ENCODE measurements at places on chromosomes 7 and 10. TPM values are rescaled to one million over a fixed set of nuclear protein-coding genes. Genes with fewer than 3 reads are reported as not detected.

Gene PODXL
- 1.1 TPM for total RNA-seq

Gene UPK3BL2
- 4.0 TPM for total RNA-seq

Gene RHOBTB1
- total RNA-seq: 11.6 TPM

Gene ALOX5
- total RNA-seq: 9.2 TPM

Gene VWDE
- total RNA-seq: 7.5 TPM

Gene RBM20
- total RNA-seq: under 0.01 TPM

Gene FBXL13
- 1.3 TPM for total RNA-seq

Gene ZPBP
- 0.81 TPM for total RNA-seq

Gene AGMO
- not detected for total RNA-seq

Gene RPS24
- 3,156 TPM for total RNA-seq

Gene DYDC2
- not detected for total RNA-seq

Gene IGF2BP3
- total RNA-seq: 6.7 TPM

Gene UPK3B
- 1.1 TPM for total RNA-seq

Gene LRRC18
- total RNA-seq: not detected

Gene LIPK
- total RNA-seq: not detected

Gene MTURN
- 141 TPM for total RNA-seq

Gene ITGA8
- not detected for total RNA-seq

Gene SYT15
- 0.27 TPM for total RNA-seq

Gene DHX32
- total RNA-seq: 15.1 TPM

Gene CYP26C1
- 0.54 TPM for total RNA-seq

Gene AKR1D1
- not detected for total RNA-seq

Gene SRRM3
- under 0.01 TPM for total RNA-seq

Gene CLRN3
- not detected for total RNA-seq

Gene TFPI2
- total RNA-seq: 0.81 TPM

Gene CHAT
- not detected for total RNA-seq

Gene GHRHR
- not detected for total RNA-seq

Gene KIF11
- 1.6 TPM for total RNA-seq

Gene TMEM236
- under 0.01 TPM for total RNA-seq

Gene HOGA1
- not detected for total RNA-seq

Gene PTPRE
- 86.2 TPM for total RNA-seq

Gene FAM221A
- 11.6 TPM for total RNA-seq

Gene STEAP1B
- total RNA-seq: under 0.01 TPM

Gene LRRD1
- under 0.01 TPM for total RNA-seq

Gene VAX1
- under 0.01 TPM for total RNA-seq

Gene TACC2
- under 0.01 TPM for total RNA-seq

Gene RELN
- not detected for total RNA-seq

Gene SBDS
- total RNA-seq: 23.4 TPM

Gene SPOCK2
- total RNA-seq: 31.0 TPM

Gene PCDH15
- total RNA-seq: not detected

Gene MRM2
- total RNA-seq: 12.7 TPM

Gene TWIST1
- total RNA-seq: 0.27 TPM

Gene POP7
- total RNA-seq: 31.8 TPM

Gene TMEM120A
- 9.4 TPM for total RNA-seq

Gene CALY
- not detected for total RNA-seq

Gene BTBD16
- not detected for total RNA-seq

Gene NCAPG2
- 6.7 TPM for total RNA-seq

Gene GIMAP6
- 67.1 TPM for total RNA-seq

Gene INPP5A
- total RNA-seq: 15.9 TPM

Gene TRIL
- total RNA-seq: under 0.01 TPM

Gene RAPGEF5
- 0.27 TPM for total RNA-seq

Gene MSMB
- not detected for total RNA-seq

Gene SSC4D
- total RNA-seq: 0.81 TPM

Gene ECD
- total RNA-seq: 26.9 TPM

Gene PON1
- 0.27 TPM for total RNA-seq

Gene NPSR1
- under 0.01 TPM for total RNA-seq

Gene GPR15LG
- not detected for total RNA-seq

Gene CRTAC1
- not detected for total RNA-seq

Gene ERVW-1
- total RNA-seq: under 0.01 TPM

Gene HOXA6
- total RNA-seq: 40.1 TPM

Gene NAT16
- total RNA-seq: not detected
